ENCODE measurements at places on chromosomes 16 and 17.

DNA sequence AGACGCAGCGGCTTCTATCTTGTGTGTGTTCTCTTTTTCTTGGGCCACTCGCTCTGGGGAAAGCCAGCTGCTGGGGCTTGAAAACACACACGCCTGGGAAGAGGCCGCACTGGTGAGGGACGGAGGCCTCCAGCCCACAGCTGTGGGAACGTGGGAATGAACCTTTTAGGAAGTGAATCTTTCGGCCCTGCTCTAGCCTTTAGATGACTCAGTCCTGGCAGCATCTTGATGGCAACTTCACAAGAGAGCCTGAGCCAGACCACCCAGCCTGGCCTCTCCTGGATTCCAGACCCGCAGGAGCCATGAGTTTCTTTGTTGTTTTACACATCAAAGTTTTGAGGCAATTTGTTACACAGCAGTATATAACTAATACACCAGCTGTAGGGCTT is 2.2 kb upstream of the PDPK1 start:
- DNase-seq = no peak

- no peak for DNase-seq
Measured at GRCh38 chr17:21677911-21678310, 14.4 kb upstream of the KCNJ18 start.

DNA sequence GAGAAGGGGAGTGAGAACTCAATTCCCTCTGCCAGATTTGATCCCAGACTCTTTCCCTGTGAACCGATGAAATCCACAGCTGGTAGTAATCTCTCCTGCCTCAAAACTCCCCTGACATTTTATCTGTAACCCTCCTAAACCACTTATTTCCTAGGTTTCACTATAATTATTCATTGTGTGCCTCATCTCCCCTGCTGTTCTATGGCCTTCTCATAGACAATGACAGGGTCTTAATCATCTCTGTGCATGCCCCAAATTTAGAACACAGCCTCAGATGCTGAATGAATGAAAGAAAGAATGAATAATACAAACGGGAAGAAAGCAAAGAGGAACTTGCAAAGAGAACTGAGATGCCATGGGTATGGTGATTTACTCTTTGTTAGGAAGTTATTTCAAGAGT is 451.1 kb downstream of the HS3ST3B1 start:
- no peak for DNase-seq

DNA sequence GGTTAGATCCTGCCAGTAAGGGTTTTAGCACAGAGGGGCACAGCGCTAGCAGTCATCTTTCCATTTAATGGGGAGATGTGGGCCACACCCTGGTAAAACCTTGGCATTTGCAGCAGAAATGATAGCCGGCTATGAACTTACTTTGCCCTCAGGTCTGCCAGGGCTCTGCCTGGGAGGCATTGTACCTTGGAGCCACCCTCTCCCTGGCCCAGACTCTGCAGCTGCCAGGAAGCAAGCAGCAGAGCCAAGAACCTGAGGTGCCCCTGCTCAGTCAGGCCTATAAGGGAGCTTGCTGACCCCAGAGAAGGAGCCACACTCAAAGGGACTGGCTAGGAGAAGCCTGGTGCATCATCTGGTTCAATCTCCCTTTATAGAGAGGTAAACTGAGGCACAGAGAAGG is 23.7 kb upstream of the PHF12 start:
- no peak for DNase-seq

DNA sequence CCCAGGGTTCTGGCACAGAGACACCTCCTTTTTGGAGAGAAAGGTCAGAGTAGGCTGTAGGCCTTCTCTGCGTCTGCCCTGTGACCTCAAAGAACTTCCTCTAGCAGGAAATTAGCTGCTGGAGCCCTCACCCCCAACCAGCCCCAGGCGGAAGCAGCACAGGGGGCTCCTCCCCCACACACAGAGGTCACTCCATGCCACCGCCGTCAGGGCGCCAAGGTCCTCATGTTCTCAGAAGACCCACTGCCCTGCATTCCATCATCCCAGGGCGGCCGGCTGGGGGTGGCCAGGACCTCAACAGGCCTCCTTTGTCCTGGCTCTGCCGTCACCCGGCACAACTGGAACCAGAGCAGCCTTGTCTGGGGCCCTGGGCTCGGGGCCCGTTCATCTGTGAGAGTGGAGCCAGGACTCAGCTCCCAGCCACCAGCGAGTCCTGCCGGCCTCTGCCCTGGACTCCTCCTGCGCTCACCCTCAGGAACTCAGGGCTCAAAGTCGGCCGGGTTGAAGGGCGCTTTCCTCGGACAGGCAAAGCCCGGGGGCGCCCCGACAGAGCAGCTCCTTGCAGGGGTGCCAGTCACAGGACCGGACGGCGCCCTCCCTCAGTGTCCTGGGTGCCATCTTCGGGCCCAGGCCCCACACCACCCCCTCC is 1.2 kb downstream of the TMC6 start:
- no peak for DNase-seq
